ENCODE measurements at places on chromosomes 3 and 15.
A peak's percentile ranks its signal among the peaks of the same experiment; 100 is the strongest.

GRCh38 chr3:181719991-181720680 is 8.4 kb downstream of the SOX2 start:
- no peak for DNase-seq

GRCh38 chr3:114022145-114022802 is 34.1 kb downstream of the CCDC191 start:
- no peak for DNase-seq

GRCh38 chr3:196458063-196458462 is 25.8 kb upstream of the UBXN7 start:
- no peak for DNase-seq

- DNase-seq, result no peak
Measured at GRCh38 chr3:123143669-123144411, 57.9 kb upstream of the SEC22A start.

- DNase-seq, result no peak
Measured at GRCh38 chr3:169285057-169286033, 378.2 kb downstream of the MECOM start.

DNA sequence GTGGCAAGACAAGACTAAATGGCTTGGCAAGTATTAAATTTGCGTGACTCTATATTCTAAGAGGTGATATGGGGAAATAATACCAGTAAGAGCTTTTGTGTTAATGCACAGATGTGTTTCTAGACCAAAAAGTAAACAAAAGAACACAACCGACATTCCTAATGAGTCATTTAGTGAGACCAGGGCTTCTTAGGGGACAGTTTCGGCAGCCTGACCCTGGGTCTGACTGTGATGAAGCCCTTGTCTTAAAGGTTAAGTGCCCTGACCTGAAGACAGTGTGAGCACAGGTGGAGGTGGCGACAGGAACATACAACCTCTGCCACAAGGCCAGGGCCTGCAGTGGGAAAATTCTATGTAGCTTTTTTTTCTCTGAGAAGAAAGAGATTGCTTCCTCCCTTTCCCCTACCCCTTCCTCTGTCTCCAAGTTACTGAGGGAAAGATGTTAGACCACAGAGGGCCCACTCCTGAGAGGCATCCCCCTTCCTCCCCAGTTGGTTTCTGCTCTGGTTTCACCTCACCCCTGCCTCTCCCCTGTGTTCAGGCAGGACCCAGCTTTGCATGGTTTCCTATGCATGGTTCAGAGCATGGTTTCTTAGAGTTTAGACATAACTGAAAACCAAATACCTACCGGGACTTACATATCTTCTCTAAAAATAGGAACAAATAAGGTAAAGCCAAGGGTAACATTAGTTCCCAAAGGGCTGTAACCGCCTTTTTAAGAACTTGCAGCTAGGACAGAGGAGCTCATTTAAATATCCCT is 24.8 kb upstream of the CMTM7 start:
- peak; percentile 29 for DNase-seq

- DNase-seq, result no peak
Measured at GRCh38 chr3:15339786-15340215, 7.4 kb upstream of the SH3BP5 start.

- no peak for DNase-seq
Measured at GRCh38 chr15:69590201-69590710, 137.6 kb downstream of the RPLP1 start.

DNA sequence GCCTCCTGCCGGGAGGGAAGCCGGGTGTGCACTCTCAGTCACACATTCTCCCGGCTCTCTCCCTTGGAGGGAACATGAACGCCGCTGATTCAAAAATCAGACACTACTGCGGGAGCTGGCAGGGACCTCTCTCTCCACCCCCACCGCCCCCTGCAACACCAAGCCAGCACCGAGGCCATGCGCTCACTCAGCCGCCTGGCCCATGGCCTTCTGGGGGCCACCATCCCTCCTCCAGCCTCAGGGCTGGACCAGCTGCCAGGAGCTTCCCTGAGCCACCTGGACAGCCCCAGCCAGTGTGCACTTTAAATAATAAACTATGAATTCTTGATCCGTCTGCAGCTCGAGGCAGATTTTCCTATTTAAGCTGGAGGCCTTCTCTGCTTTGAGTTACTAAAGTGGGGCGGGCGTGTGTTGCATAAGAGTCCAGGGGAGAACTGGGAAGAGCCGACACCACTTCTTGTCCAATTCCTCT is 30.6 kb downstream of the ADAMTS17 start:
- no peak for DNase-seq

GRCh38 chr3:107025961-107026360 is 351.3 kb upstream of the CCDC54 start:
- DNase-seq, result no peak

DNA sequence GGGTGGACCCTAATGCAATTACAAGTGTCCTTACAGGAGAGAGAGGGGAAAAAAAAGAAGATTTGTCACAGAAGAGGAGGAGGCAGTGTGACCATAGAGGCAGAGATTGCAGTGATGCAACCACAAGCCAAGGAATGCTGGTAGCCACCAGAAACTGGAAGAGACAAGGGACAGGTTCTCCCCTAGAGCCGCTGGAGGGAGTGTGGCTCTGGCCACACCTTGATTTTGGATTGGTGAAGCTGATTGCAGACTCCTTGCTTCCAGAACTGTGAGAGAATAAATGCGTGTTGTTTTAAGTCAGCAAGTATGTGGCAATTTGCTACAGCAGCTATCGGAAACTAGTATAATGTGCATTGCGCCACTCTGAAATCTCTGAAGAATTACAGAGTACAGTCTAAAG is 110.1 kb downstream of the SRGAP3 start:
- no peak for DNase-seq

DNA sequence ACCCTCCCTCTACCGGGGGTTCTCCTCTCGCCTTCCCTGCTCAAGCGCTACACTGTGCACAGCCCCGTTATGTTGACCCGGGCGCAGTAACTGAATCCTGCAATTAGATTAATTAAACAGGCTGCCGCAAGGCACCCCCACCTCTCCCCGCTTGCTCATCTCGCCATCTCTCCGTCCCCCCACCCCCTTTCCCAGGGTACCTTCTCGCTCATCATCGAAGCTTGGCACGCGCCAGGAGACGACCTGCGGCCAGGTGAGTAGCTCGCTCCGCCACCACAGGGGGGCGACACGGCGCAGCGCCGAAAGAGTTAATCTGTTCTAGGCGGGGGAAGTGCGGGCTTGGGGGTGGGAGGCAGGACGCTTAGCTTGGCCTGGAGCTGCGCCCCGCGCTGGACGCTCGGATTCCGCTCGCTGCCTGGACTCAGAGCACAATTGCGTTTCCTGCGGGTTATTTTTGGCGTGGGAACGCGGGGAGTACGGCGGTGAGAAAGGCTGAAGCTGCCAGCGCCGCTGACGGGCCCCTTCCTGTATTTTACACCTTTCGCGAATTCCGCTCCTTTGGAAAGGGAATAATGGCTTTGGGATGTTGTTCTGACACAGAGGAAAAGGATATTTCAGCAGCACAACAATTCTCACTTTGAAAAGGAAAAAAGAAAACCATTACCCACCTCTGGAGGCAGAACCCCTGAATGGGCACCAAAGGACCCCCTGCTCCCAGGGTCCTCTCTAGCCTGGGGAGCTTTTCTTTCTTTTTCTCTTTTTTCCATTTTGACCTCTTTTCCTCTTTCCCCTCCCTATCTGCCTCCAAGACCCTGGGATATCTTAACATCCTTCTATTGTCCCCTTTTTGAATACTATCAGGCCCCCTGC is 1.5 kb downstream of the DLL4 start:
- DNase-seq, result peak; percentile 81

DNA sequence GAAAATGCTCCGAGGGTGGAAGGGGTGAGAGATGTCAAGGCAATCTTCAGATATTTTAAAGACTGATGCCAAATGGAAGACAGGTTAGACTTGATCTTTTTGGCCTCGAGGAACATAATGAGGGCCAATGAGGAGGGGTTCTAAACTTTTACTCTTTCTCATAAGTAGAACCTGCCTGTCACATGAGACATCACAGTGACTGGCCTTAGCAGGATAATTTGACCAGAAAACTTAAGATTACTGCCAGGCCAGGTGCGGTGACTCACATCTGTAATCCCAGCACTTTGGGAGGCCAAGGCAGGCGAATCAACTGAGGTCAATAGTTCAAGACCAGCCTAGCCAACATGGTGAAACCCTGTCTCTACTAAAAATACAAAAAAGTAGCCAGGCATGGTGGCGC is 12.2 kb downstream of the TM4SF4 start:
- DNase-seq, result no peak

DNA sequence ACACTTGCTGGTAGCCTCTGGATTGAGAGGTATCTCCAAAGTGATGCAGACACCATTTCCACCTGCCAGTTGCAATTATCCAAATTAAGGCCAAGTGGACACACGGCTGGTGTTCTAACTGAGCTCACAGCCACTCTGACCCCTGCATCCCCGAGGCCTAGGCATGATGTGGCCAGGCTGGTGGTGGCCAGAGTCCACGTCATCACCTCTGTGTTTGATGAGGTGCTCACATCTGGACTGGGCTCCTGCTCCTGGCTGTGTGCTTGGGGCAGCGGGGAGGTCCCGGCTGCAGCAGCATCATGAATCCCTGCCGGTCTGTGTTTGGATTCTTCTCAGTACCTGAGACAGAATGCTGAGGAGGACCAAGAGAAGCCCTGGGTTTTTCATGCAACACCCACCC is 4.9 kb downstream of the OXTR start:
- DNase-seq, result no peak

DNA sequence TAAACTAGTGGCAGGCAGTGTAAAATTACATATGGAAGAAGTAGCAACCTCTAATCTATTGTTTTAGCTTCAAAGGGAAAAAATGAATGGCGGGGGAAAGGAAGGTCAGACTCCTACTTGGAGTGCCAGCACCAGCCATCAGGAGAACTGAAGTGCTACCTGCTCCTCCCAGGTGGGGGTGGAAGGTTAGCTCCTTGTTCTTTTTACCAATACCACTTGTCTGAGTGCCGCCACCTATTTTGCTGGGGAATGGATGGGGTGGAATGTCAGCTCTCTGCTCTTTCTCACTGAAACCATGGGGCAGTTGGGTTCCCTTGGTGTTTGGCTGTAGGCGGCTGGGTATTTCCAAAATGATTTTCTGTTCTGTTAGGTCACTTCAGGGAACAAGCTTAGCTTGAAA is 428.7 kb upstream of the EPHA3 start:
- DNase-seq, result no peak

DNA sequence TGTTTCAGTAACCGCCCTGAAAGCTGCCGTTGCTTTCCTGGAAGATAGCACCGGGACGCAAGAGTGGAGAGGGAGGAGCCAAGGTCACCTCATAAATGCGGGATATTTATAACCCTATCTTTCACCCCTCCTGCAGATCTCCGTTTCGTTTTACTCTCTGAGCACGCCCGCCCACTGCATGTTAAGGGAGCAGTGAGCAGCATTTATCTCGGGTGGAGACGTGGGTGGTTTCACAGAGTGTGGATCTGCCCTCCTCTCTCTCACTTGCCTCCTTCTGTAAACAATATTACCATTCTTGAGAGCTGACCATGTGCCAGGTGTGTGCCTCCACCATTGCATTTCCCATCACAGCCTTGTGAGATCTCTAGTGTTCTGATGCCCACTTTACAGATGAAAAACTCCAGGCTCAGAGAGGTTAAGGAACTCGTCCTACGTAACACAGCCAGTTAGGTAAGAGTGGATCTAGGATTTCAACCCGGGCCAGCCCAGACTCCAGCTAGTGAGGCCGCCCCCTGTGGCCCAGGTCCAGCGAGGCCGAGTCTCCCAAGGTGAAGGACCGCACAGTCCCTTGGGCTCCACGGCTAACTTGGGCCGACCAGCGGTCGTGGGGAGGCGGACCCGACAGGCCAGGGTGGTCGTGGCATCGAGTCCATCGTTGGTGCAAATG is 16.9 kb upstream of the SEMA4B start:
- DNase-seq, result peak; percentile 77

DNA sequence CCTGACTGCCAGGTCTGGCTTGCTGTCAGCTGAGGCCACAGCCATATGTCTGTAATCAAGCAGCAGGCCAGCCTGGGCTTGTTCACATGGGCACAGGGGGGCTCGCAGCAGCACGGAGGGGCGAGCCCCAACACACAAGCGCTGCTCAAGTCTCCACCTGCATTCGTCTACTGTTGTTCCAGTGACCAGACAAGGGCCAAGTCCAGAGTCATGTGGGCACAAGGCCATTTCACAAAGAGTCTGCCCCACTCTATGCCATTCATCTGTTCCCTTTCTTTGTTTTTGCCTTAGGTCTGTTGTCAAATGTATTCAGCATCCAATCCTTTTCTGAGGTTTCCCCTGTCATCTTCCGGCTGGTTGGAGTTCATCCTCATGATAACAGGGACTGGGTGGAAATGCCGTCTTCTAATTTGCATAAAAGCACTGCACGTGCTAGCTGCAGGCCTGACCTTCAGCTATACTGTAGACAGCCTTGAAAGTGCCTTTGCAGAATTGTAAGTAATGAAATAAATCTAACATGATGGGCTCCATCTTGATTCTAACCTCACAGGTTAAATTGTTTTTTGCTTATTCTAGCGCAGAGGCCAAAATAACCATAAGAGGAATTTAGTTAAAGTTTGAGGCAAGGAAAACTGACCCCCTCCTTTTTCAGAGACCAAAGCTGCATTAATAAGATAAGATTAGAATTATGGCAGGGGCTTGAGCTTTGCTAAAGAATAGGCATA is 28.6 kb upstream of the KBTBD12 start:
- DNase-seq, result no peak

Data from GM13976 (cell line).